ENCODE measurements at places on chromosomes 1 and 21.

DNA sequence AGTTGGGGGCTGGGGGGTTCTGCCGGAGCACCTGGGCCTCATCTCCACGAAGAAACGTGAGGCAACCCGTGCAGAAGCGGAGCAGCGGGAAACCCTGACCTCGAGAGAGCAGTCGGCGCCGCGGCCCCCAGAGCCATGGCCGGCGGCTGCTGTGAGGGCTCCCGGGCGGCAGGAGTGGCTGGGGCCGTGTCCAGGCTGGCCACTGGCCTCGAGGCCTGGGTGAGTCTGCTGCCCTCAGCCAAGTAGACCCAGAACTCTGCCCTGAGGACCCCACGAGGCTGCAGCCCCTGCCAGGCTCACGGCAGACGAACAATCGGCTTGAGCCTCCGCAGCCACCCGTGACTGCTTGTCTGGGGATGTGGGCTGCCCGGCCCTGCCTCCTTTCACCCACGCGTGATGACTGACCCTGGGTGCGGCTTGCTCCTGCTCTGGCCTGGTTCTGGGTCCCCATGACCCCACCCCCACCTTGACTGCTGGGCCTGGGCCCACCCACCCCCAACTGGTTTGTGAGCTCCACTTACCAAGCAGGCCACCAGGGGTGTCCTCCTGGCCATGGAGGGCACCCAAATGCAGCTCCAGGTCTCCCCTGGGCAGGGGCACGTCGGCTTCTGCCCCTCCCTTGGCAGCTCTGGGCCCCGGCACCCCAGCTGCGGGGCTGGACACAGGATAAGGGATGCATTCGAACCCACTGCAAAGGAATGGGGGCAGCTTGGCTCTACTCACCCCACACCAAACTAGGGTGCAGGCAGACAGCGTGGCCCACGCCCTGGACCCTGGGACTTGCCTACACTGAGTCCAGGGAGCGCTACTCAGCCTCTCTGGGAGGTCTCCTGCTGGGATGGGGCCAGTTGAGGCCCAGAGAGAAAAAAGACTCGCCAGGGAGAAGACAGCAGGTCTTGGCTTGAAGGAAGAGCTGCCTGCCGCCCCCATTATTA, 34.2 kb downstream of the MORN1 start:
- DNase-seq: peak; percentile 68

DNA sequence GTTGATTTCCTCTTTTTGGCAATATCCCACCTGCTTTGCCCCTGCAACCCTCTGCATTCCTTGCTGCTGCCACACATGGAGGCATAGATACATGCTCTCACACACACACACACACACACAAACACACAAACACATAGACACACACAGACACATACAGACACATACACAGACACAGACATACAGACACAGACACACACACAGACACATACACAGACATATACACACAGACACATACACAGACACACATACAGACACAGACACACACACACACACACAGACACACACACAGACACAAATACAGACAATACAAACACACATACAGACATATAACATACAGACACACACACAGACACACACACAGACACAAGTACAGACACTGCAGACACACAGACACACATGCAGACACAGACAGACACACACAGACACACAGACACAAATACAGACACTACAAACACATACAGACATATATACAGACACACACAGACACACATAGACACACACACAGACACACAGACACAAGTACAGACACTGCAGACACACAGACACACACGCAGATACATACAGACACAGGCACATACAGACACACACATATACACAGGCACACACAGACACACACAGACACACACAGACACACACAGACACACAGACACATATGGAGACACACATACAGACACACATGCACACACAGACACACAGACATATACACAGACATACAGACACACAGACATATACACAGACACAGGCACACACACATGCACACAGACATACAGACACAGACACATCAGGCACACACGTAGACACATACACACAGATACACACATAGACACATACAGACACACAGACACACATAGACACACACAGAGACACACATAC, 83.3 kb downstream of the MAP3K7CL start:
- no peak for DNase-seq

- no peak for DNase-seq
These were observed 14.7 kb upstream of the MYSM1 start for GRCh38 chr1:58714544-58714943.

- DNase-seq: no peak
These were observed 13.5 kb downstream of the NLRP3 start for GRCh38 chr1:247429496-247429895.

DNA sequence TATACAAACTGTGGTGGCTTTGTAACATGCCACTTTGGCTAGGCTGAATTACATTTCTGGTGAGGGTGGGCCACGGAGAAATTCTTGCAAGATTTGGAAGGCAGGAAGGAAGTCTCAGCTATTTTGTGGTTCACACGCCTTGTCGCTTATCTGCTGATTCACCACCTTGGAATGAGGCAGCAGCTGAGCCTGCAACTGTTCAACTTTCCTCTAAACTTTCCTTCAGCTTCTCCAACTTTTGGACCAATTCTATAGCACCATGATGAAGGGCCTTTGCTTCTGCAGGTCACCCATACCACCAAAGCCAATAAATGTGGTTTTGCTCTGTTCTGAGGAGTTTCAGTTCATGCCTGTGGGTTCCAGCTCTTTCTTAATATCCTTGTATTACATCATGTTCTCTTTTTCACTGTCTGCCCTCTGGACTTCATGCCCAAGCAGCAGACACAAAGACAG, 337.6 kb upstream of the SNX7 start:
- peak; percentile 23 for DNase-seq

DNA sequence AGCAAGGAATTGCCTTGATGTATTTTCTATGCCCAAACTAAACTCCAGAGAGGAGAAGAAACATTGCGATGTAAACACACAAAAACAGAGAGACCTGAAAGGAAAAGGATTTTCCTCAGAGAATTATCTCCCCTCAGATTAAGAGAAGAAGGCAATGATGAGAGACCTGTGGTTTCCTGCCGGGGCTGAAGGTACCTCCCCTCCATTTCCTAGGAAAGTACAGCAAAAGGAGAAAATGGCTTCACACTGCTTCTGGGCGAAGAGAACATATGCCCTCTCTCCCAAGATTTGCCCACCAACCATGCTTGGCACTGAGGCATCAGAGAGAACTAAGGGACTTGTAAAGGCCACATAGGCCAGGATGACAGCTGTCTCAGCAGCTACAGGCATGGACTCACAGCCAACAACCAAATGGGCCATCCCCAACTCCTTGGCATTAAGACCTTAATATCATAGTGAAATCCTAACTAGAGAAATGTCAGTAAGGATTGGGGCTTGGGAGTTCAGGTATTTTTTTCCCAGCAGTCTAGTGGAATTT, 523.0 kb downstream of the PTPRC start:
- DNase-seq: no peak

GRCh38 chr1:112537456-112537855, 28.7 kb downstream of the WNT2B start:
- DNase-seq: no peak

GRCh38 chr1:38039331-38040088, 7.1 kb downstream of the POU3F1 start:
- no peak for DNase-seq

GRCh38 chr21:39373634-39374033, 24.7 kb upstream of the HMGN1 start:
- no peak for DNase-seq

DNA sequence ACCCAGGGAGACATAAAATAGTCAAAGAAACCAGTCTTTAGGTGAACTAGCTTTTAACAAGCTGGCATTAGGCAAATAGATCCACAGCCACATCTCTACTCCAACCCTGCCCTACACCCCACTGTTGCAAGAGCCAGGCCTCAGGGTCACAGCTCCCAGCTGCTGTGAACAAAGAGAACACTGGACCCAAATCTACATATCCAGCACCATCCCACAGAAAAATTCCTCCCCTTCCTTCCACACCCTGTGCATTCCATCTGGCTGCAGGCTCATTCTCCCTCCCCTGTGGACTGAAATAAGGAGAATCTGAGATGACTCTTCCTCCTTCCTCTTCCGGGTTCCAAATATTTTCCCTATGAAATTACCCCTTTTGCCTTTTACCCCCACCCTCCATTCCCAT, 23.2 kb downstream of the DLGAP3 start:
- DNase-seq: peak; percentile 13

DNA sequence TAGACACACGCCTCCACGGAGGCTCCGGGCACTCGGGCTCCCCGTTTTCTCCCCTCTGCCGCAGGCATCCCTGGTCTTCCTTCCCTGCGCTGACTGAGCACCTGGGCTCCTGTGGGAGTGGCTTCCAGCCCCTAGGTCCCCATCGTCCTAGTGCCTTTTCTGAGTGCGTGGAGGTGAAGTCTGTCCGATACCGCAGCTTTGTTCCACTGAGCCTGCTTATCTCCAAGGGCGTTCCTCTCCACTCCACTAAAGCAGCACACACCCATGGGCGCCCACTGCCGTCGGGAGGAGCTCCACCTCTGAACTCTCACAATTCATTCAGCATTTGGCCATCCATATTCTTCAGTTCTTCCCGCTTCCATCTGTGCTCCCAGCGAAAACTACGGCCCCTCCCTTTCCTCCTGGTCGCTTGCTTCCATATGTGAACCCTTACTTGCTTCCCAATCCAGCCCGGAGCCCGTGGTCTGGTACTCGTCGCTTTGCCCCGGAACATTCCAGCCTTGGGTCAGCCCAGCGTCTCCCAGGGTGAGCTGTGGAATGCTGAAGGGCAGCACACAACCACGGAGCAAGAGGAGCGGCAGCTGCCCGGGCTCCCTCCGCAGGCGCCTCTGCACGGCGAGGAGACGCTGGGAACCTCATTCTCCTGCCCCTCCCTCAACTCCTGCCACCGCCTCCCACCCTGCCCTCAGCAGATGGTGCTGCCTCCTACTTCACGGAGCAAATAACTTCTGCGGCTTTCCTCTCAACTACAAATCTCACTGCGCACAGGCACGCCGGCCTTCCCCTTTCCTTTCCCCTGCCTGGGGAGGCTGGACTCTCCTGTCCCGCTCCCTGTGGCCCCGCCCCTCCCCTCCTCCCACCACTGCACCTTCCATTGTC, 27.5 kb downstream of the ATP8B2 start:
- DNase-seq: no peak

DNA sequence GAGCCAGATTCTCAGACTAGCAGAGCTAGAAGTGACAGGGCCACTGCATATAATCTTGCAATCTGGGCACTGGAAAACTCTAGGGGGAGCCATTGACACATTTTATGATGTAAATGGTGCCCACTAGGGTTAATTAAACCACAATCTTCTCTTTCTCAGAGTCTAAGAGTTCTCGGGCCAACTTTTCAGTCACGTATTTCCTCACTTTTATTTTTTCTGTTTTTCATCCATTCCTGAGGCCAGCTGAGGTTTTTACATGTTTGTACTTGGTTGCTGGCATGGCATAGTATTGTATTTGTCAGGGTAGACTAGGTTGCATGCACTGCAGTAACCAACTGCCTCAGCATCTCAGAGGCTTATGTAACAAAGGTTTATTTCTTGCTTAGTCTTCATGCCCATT, 138.2 kb downstream of the ZNF326 start:
- no peak for DNase-seq

DNA sequence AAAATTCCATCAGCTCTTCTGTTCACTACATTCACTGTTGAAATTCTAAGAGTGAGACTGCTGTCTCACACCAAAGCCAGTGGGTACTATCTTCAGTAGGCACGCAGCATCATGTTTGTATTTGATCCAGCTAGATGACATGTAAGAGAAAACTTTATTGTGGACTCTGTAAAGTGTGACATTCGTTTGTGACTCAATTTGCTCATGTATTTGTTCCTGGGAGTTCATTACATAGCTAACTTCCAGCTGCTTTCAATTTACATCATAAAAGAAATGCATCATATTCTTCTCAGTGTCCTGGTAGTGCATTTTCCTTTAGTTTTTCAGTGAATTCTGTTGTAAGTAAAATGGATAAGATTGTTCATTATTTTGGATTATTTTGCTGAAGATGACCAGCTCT, 31.4 kb downstream of the CTH start:
- no peak for DNase-seq

- no peak for DNase-seq
These were observed 3.6 kb downstream of the NUP210L start for GRCh38 chr1:154151311-154151710.

- no peak for DNase-seq
These were observed 406.2 kb downstream of the TGFB2 start for GRCh38 chr1:218751208-218751948.

DNA sequence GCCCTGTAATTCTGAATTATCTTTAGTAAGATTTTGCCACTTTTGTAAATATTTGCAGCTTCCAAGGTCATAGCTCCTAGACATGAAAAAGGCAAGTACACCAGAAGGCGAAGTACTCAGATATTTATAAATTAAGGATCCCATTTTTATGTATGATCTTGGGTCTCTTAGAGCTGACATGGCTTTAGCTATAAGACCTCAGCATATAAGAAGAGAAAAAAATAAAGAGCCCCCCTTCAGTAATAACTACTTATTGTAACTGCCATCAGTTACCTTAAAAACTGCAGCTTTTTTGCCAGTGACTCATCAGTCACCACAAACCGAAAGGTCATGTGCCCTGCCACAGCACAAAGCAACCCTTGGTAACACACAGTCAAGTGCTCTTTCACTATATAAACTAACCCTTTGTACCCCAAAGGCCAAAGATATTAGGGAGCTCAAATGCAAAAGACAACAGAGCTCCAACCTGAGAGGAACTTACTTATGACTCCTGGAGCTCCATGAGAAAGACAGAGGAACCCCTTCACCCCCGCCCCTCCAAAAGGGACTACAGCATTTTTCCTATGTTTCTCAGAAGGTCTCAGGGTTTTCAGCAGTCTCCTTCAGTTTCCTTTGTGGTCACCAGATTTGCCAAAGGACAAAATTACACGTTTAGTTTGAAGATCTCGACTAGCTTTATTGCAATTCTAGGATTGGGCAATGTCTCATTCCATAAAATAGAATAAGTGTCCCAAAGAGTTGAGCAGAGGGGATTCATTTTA, 219.8 kb upstream of the DUSP10 start:
- DNase-seq: no peak

Data from lower leg skin (tissue), 4 donors.